ENCODE measurements at places on chromosomes 1 and 21.
A peak's percentile ranks its signal among the peaks of the same experiment; 100 is the strongest.

DNA sequence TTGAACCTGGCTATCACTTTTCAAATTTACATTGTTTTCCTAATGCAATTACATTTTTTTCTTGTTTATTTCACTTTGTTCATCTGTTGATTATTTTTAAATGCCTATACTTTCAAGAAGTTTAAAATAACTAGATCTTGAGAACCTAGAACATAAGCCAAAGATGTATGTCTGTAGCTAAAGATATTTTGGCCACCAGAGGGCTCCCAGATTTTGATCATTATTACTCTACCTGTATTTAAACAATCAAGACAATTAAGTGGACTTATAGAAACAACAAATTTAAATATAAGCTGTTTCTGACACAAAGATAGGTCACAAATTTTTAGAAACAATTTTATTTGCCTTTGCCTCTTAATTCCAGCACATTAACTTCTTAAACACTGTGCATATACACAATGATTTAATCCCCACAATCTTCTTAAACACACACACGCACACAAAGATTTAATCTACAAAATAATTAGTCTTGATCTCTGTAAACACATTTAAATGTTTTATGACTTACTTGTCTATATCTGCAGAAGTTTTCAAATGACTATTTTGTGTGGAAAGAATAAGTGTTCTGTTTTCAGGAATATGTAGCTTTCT lies 380.0 kb downstream of the DSCAM start:
- DNase-seq, result peak; percentile 40

- DNase-seq, result no peak
Observed at GRCh38 chr1:174118751-174119150, 40.6 kb upstream of the RABGAP1L start.

DNA sequence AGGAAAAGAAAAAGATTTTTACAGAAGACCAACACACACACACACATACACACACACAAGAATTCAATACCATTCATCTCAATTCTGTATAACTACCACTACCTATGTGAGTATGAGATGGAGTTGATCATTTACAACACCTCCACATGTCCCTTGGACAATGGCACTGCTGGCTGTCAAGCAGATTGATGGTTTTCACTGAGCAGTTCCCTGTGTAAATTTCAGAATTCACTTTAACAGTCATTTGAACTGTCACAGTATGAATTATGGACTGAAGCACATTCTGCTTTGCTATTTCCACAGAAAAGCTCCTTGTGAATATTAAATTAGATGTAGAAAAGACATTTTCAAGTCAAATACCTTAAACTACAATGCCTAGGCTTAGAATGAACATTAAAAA lies 14.3 kb downstream of the KCNT2 start:
- no peak for DNase-seq

DNA sequence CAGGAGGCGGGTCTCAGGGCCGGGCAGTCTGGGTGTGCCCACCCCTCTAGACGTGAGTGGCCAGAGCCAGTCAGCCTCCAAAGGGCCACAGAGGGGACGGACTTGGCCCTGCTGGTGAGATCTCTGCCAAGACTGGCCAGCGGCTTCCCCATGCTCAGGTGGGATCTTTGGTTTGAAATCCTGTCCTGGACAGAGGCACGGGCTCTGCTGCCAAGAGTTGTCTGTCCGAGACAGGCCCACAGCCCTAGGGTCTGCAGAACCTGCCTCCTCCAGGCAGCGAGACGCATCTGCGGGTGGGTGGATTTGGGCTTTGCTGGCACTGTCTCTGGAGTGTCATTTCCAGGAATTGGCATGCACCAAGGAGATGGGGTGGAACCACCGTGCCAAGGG lies 44.3 kb upstream of the CCDC27 start:
- DNase-seq, result no peak

GRCh38 chr1:157073944-157074685 lies 25.5 kb downstream of the ETV3L start:
- DNase-seq, result no peak

DNA sequence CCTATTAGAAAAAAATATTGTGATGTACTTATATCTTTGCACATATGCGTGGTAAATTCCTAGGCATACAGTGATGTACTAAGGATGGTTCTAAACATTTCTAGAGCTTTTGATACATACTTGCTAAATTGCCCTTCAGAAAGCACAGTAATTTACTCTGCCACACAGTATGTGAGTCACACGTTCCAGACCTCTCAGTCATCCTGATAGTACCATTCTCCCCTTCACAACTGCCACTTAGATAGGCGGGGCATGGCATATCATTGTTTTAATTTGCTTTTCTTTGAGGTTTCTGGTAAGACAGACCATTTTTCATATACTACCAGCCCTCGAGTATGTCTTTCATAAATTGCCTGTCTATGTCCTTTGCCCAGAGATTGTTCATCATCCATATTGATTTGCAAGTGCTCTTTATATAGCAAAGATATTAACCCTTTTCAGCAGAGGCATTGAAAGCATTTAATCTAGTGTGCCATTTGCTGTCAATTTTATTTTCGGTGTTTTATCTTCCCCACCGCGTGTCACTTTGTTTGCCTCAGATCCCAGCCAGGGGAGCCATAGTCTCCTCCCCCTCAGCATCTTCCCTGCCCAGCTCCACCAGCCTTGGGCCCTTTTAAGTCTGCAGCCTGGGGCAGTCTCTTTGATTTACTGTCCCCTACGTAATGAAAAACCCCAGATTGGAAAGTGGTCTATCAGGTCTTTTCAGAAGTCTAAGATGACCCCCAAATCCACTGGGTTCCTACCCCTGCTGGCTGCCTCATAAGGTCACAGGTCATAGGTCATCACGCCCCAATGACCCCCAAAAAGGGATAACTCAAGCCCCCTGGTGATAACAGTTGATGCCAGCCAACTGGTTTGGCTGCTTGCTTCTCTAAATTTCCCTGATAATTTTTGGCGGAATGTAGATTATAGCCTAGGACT lies 11.8 kb upstream of the PAX7 start:
- DNase-seq, result no peak

DNA sequence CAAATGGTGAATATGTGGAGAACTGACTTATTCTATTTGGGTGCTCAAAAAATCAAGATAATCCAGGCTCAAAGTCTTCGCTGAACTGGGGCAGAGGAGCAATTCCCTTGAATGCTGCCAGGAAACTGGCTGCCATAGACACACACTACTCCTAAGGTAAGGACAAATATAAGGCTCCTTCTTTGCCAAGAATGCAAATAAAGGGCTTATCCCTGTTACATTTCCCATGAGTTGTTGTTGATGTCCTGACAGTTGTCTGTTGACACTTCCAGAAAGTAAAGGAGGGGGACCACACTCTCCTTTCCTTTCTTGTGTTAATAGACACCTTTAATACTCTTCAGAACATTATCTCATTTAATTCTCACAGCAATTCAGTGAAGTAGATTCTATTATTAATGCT lies 212.2 kb upstream of the PTBP2 start:
- no peak for DNase-seq

DNA sequence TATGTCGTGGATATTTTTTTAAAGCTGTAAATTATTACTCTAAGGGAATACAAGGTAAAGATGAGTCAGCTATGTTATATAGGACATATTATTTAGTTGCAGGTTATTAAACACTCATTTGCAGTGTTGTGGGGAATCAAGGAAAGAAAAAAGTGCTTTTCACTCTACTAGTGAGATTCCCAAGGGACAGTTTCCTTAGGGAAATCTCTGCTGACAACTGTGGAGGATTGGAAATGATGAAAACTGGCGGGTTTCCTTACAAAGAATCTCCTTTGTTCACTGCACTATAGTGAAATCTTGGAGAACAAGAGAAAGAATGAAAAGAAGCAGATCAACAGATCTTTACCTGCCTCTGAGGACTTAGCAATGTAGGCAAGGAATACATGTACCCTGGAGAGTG lies 24.5 kb upstream of the TRIM45 start:
- DNase-seq, result no peak

- no peak for DNase-seq
Observed at GRCh38 chr1:208654241-208654640, 410.1 kb upstream of the PLXNA2 start.

DNA sequence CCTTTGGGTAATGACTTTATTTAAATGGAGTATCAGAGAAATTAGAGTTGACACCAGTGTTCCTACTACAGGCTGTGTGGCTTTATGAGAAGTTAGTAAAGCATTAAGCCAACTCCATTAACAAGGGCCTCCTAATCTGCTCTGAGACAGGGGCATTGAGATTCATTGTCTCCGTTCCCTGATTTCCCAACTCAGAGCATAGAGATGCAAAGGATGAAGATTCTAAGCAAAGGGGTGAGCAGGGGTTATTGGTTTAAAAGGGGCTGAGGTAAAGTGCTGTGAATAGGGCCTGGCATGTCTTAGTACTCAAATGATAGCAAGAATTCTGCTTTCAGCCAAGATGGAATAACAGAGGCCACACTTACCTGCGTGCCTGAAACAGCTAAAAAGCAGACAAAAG lies 428.4 kb downstream of the PTPRU start:
- DNase-seq, result no peak

DNA sequence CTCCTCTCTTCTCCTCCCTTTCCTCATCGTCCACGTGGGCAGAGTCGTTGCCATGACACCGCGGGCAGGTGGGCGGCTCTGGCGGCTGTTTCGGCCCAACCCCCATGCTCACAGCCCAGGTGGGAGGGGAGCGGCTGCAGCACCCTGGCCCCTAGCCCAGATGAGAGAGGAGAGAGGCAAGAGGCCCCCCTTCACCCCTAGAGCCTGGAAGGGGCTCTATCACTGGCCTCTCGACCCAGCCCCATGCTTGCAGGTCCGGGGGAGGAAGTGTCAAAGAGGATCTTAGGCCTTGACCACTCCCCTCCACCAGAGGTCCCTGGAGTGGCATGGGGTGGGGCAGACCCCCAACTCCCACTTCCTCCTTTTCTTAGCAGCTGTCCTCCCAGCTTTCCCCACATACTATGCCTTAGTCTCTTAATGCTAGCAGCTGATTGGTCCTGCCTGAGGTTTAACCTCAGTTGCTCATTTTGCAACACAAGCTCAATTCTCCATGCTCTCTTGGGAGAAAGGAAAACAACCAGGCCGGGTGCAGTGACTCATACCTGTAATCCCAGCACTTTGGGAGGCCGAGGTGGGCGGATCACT lies 10.4 kb downstream of the DLGAP3 start:
- DNase-seq, result peak; percentile 82

GRCh38 chr21:33028287-33028670 lies 2.5 kb downstream of the OLIG2 start:
- DNase-seq, result no peak

- DNase-seq, result no peak
Observed at GRCh38 chr1:85681087-85681486, 27.1 kb downstream of the ZNHIT6 start.

GRCh38 chr1:99986656-99987225 lies 16.9 kb downstream of the SLC35A3 start:
- no peak for DNase-seq

DNA sequence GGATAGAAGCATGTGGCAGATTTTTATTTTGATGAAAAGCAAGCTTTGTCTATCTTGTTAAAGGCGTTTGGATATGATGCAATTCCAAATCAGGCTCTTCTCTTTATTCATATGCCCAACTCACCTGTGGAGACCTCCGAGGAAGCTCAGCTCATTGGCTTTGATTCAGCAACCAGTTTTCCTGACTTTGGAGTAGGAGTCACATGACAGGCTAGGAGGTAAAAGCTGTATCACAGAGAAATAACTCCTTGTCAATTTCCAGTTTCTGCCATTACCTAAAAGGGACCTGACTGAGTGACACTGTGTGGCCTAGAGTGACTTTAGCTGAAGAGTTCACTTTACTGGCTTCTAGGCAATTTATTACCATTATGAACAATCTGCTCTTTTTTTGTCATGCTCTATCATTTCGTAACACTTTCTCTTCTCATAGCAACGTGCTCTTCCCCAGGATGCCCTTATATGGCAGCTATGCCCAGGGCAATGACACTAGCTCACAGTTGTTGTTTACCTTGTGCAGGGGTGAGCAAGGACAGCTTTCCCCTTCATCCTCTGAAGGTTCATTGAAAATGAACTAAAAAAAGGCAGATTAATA lies 107.2 kb downstream of the KCNK1 start:
- no peak for DNase-seq

GRCh38 chr1:20578721-20579395 lies 10.0 kb upstream of the CDA start:
- no peak for DNase-seq

- DNase-seq, result no peak
Observed at GRCh38 chr1:221141606-221142285, 262.5 kb downstream of the HLX start.

GRCh38 chr1:97378596-97378995 lies 542.2 kb downstream of the DPYD start:
- DNase-seq, result no peak

DNA sequence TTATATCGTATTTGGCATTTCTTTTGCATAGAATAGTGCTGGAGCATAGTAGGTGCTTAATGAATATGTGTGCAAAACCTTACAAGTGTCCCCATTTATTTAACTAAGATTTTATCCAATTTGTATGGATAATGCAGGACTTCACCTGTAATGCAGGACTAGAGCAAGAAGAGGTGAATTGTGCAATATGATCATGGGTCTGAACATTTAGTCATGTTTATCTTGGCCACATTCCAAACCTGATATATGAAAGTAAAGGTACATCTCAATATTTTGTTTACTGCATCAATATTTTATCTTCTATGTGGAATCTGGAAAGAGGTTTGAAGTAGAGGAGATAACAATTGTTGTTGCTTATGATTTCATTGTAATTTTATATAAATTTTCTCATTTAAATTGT lies 1626.7 kb upstream of the B3GALT2 start:
- DNase-seq, result peak; percentile 0
